ENCODE measurements at places on chromosomes 4 and X.
A peak's percentile ranks its signal among the peaks of the same experiment; 100 is the strongest.

DNA sequence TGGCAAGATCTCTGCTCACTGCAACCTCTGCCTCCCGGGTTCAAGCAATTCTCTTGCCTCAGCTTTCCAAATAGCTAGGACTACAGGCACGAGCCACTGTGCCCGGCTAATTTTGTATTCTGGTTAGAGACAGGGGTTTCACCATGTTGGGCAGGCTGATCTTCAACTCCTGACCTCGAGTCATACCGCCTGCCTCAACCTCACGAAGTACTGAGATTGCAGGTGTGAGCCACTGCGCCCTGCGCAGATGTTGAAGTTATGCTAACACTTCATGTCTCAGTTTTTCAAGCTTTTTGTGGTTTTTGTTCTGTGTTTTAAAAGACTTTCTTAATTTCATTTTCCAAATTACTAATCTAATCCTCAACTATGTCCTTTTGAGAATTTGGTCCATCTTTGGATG is 154.4 kb upstream of the TLL1 start:
- no peaks in the 10 kb centered on the region for H3K4me1 ChIP-seq
- no peak overlapping the region for H3K27ac ChIP-seq
- DNase-seq, result no peak
- H3K4me3 ChIP-seq, result no peak overlapping the region
- no peaks in the 10 kb centered on the region for H3K36me3 ChIP-seq
- no peaks in the 10 kb centered on the region for H3K27me3 ChIP-seq

DNA sequence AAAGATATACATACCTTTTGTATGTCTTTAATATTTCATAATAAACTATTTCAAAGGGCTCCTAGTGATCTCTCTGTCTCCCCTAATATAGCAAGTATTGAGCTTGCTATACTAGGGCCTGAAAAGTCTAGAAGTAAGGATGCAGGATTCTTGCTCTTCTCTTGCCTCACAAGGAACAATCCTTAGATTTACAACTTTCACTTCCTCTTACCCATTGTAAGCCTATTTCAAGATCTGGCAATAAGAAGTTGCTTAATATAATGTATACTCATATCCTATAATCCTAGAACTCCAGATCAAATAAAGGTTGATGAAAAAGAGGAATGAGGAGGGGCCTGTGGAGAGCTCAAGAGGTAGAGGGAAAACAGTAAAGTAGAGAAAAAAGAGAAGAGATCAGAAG is 40.8 kb upstream of the CHRDL1 start:
- no peak overlapping the region for H3K4me3 ChIP-seq
- H3K27me3 ChIP-seq, result no peaks in the 10 kb centered on the region
- H3K4me1 ChIP-seq, result no peaks in the 10 kb centered on the region
- H3K27ac ChIP-seq, result no peak overlapping the region

DNA sequence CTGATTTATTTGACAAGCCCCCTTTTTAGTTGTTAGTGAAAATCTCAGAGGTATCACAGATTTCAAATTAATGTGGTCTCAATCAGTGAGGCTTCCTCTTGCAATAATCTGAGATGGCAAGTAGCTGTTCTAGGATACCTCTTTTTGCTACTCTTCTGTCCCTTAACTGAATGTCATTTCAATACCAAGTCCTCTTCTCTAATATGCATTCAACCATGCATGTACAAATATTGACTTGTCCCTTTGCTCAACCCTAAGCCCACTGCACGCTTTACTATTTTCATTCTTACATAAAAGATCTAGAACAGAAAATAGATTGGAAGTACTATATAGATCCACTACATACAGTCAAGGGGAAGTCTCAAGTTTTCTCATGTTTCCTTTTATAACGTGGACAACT is 164.2 kb downstream of the CBR4 start:
- H3K36me3 ChIP-seq, result peaks cover 3% of the 10 kb centered on the region
- H3K4me3 ChIP-seq, result no peak overlapping the region
- no peaks in the 10 kb centered on the region for H3K27me3 ChIP-seq
- H3K4me1 ChIP-seq, result peaks cover 28% of the 10 kb centered on the region

DNA sequence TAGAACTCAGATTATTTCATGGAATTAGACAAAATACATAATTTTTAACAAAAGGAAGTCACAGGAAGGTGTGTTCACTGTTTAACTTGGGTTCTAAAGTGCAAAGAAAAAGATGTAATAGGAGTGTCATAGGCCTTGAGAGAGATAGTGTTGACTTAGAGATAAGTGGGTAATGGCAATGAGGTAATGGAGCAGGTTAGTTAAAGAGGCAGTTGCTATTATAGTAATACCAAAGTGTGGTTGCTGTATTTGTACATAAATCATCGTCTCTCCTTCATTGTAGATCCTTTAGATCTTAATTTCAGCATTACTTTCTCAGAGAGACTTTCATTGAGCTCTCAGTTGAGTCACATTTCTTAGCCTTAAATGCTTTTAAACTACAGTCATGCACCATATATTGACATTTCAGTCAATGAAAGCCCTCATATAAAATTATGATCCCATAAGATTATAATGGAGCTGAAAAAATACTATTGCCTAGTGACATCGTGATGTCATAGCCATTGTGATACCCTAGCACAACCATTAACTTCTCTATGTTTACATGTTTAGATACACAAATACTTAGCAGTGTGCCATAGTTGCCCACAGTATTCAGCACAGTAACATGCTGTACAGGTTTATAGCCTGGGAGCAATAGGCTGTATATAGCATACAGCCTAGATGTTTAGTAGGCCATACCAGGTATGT is 245.4 kb downstream of the ADGRL3 start:
- H3K27me3 ChIP-seq, result no peaks in the 10 kb centered on the region
- H3K36me3 ChIP-seq, result no peaks in the 10 kb centered on the region
- DNase-seq, result no peak
- H3K27ac ChIP-seq, result no peak overlapping the region

DNA sequence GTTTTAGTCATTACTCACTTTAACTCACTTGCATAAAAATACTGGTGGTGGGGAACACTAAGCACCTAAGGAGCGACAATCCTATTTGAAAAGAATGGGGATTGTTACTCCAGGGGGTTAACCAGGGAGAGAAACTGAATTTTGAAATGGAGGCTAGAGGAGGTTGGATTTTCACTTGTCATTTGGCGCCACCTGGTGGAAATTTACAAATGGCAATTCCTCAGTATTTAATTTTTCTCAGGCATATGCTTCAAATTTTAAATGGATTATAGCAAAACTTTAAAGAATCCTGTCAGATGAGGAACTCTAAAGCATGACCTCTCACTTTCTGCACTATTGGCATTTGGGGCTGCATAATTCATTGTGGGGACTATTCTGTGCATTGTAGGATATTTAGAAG is 2.7 kb upstream of the GEMIN8 start:
- H3K4me1 ChIP-seq, result peaks cover 19% of the 10 kb centered on the region
- peaks cover 14% of the 10 kb centered on the region for H3K27me3 ChIP-seq
- H3K27ac ChIP-seq, result no peak overlapping the region

DNA sequence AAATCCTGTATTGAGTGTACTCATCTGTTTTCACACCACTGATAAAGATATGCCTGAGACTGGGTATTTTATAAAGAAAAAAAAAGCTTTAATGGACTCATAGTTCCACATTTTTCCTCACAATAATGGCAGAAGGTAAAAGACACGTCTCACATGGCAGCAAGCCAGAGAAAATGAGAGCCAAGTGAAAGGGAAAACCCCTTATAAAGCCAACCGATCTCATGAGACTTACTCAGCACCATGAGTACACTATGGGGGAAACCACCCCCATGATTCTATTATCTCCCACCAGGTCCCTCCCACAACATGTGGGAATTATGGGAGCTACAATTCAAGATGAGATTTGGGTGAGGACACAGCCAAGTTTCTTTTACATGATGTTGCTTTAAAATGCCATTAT is 171.9 kb downstream of the GALNTL6 start:
- no peak overlapping the region for H3K27ac ChIP-seq
- H3K36me3 ChIP-seq, result no peaks in the 10 kb centered on the region
- no peak overlapping the region for H3K4me3 ChIP-seq
- no peak for DNase-seq
- no peaks in the 10 kb centered on the region for H3K4me1 ChIP-seq

- no peak overlapping the region for H3K4me3 ChIP-seq
- H3K27me3 ChIP-seq, result peaks cover 9% of the 10 kb centered on the region
- H3K27ac ChIP-seq, result no peak overlapping the region
- H3K36me3 ChIP-seq, result no peaks in the 10 kb centered on the region
Measured at GRCh38 chr4:145505995-145506394, 24.3 kb downstream of the SMAD1 start.

GRCh38 chr4:119783189-119783983 is 154.8 kb upstream of the PDE5A start:
- no peaks in the 10 kb centered on the region for H3K27me3 ChIP-seq
- no peaks in the 10 kb centered on the region for H3K36me3 ChIP-seq
- no peak overlapping the region for H3K27ac ChIP-seq
- H3K4me1 ChIP-seq, result no peaks in the 10 kb centered on the region
- H3K4me3 ChIP-seq, result no peak overlapping the region
- no peak for DNase-seq

GRCh38 chr4:144902614-144903013 is 195.4 kb downstream of the ANAPC10 start:
- DNase-seq, result no peak
- no peaks in the 10 kb centered on the region for H3K36me3 ChIP-seq
- H3K27ac ChIP-seq, result no peak overlapping the region
- H3K4me1 ChIP-seq, result no peaks in the 10 kb centered on the region
- no peak overlapping the region for H3K4me3 ChIP-seq

DNA sequence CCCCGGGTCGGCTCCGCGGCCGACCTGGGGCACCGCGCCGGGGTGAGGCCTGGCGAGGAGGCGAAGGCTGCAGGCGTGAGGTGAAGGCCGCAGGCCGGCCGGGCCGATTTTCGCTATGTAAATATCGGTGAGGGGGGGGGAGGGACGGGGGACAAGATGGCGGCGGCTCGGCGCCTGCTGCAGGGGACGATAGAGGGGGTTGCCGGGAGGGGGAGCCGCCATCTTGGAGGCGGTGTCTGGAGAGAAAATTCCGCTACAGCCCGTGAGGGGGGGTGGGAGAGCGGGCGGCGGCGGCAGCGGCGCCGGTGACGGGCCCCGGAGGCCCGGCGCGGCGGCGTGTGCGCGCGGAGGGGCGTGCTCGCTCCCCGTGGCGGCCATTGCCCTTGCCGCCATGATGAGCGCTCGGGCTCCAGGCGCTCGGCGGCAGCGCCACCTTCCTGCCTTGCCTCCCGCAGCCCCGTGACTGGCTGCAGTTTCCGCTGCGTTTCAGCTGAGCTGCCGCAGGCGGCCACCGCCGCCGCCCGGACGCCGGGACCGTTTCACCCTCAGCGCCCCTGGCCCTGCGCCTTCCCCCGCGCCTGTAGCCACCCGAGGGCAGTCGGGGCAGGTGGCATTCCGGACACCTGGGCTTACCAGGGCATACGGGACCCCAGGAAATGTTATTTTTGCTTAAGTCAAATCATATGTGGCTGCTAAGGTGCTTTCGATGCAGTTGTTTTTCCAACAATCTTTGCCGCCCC is 692 bp downstream of the ZFX start:
- H3K36me3 ChIP-seq, result peaks cover 20% of the 10 kb centered on the region

GRCh38 chr4:139558235-139559088 is 2.4 kb upstream of the SETD7 start:
- H3K4me1 ChIP-seq, result peaks cover 43% of the 10 kb centered on the region
- H3K36me3 ChIP-seq, result peaks cover 2% of the 10 kb centered on the region
- H3K27me3 ChIP-seq, result no peaks in the 10 kb centered on the region
- peak overlapping the region; percentile 99 for H3K27ac ChIP-seq

DNA sequence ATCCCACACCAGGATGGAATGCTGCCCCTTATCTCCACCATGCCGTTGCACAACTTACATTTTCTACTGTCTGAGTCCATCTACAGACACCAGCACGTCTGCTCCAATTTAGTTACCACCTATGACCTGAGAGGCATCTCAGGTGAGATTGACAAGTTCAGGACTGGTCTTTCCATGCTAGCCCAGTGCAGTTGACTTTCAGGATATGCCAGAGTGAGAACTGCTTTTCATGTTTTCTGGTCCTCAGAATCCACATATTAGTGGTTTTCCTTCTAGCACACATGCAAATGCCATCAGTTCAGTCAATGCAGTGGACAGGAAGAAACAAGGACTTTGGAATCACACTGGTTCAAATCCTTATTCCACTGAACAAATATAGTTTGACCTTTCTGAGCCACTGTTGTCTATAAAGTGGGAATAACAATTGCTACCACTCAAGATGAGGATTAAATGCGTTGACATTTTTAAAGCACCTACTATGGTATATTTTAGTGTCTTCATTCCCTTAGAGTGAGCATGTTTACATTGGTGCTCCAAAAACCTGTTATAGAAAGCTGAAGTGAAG is 38.1 kb upstream of the ANXA3 start:
- no peak for DNase-seq
- H3K27me3 ChIP-seq, result no peaks in the 10 kb centered on the region
- no peaks in the 10 kb centered on the region for H3K4me1 ChIP-seq
- H3K4me3 ChIP-seq, result no peak overlapping the region
- no peaks in the 10 kb centered on the region for H3K36me3 ChIP-seq
- H3K27ac ChIP-seq, result no peak overlapping the region

GRCh38 chrX:1246816-1247215 is 21.8 kb upstream of the CSF2RA start:
- no peaks in the 10 kb centered on the region for H3K27me3 ChIP-seq
- DNase-seq, result peak; percentile 73
- no peaks in the 10 kb centered on the region for H3K36me3 ChIP-seq
- peak overlapping the region; percentile 70 for H3K27ac ChIP-seq

DNA sequence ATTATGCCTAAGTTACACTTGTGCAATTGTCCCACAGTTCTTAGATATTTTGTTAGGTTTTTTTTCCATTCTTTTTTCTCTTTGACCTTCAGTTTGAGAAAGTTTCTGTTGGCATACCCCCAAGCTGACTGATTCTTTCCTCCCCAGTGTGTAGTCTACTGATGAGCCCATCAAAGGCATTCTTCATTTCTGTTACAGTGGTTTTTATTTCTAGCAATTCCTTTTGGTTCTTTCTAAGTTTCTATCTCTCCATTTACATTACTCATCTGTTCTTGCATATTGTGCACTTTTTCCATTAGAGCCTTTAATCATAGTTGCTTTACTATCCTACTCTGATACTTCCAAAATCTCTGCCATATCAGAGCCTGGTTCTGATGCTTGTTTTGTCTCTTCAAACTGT is 31.9 kb downstream of the CASP6 start:
- DNase-seq, result no peak
- H3K27me3 ChIP-seq, result no peaks in the 10 kb centered on the region
- peaks cover 33% of the 10 kb centered on the region for H3K36me3 ChIP-seq
- H3K4me1 ChIP-seq, result peaks cover 10% of the 10 kb centered on the region
- H3K27ac ChIP-seq, result no peak overlapping the region
